Activated CD4-positive, alpha-beta T cell treated with anti-CD3 and anti-CD28 coated beads, Interleukin-2, amount 50 U/mL, for 16 hours (primary cell): ENCODE measurements at places on chromosomes 1 and 21.
A peak's percentile ranks its signal among the peaks of the same experiment; 100 is the strongest.

GRCh38 chr1:205313563-205314308 is 7.8 kb downstream of the NUAK2 start:
- no peak for DNase-seq

GRCh38 chr1:199218065-199218464 is 579.2 kb downstream of the PTPRC start:
- no peak for DNase-seq

DNA sequence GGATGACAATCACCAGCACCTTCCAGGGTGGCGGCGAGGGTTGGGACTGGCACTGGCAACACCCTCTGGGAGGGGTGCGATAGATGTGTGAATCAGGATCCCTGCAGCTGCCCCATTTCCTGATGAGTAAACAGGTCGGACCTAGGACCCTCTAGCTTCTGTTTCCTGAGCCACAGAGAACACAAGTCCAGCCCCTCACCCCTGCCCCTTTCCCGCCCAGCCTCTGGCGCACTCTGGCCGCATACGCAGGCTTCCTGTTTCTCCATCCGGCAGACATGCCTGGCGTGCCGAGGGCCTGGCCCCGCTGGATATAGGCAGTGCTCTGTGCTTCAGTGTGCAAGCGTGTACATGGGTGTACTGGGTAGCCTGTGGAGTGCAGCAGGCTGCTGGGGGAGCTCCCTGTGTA is 4.6 kb downstream of the PEAR1 start:
- no peak for DNase-seq

DNA sequence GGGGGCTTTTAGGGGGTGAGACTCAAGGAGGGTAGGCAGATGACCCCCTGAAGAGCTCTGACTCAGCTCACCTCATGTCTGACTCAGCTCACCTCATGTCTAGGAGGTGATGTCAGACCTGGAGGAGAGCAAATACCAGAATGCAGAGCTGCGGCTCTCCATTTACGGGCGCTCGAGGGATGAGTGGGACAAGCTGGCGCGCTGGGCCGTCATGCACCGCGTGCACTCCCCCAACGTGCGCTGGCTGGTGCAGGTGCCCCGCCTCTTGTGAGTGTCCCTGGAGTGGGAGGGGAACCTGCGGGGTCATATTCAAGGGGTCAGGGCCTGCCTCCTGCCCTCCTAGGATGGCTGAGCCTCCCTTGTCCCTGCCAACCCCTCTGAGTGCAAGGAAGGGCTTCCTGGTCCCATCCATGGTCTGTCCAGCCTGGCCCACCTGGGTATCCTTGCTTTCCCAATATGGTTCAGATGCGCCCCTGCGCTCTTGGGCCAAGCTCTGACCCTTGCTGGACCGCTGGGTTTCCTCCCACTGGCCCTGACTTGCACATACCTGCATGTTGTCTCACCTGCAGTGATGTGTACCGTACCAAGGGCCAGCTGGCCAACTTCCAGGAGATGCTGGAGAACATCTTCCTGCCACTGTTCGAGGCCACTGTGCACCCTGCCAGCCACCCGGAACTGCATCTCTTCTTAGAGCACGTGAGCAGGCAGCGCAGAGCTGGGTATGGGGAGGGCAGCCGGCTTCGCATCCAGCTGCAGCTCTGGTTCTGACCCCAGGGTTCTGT is 9.1 kb downstream of the AMPD2 start:
- no peak for DNase-seq

GRCh38 chr1:240245629-240246020 is 153.9 kb downstream of the FMN2 start:
- DNase-seq, result no peak

DNA sequence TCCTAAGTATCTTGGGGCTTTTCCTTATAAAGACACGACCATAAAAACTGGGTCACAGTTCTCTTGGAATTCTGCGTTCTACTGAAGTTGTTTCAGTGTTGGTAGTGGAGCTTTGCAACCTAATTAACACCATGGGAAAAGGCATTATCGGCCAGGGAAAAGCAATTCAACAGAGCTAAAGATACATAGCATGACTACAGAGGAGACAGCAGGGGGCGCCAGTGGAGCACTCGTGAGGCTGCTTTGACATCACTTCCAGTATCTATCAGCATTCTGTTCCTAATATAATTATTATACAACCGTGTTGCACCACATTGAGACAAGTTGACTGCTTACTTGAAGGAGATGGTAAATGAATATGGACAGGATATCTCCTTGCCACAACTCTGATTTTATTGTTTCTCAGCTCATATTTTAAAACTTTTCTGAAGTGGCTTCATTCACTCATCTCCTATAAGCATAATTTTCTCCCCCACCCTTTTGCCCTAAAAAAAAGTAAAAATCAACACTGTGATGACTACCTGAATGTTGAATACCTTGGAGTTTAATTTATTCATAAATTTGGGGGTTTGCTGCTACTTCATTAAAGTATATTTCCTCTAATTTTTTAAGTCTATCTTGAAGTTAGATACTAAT is 39.4 kb downstream of the ZP4 start:
- DNase-seq, result peak; percentile 23
